ENCODE measurements at places on chromosomes 2 and 18.
A peak's percentile ranks its signal among the peaks of the same experiment; 100 is the strongest.

DNA sequence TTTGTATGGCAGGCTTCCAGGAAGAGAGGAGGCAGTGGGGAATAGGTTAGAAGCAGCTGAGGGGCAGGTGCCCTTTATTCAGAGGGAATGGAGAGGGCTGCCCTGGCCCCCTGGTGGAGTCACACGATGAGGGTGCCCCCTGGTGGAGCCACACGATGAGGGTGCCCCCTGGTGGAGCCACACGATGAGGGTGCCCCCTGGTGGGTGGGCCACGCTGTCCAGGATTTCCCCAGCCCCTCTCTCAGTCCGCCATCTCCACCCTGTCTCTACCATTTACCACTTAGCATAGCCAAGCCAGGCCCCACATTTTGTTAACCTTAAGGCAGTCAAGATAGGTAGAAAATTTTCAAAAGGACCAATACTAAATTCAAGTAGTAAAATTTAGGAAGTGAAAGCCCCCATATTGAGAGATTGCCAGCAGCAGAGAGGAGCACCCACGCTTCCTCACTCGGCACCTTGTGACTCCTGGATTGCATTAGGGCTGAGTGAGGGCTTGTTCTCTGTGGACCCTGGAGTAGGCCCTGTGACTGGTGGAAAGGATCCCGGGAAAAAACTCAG is 10.4 kb upstream of the FAM228A start:
- peak; percentile 3 for DNase-seq

GRCh38 chr2:207833251-207833751 is 63.6 kb upstream of the FZD5 start:
- DNase-seq: no peak

DNA sequence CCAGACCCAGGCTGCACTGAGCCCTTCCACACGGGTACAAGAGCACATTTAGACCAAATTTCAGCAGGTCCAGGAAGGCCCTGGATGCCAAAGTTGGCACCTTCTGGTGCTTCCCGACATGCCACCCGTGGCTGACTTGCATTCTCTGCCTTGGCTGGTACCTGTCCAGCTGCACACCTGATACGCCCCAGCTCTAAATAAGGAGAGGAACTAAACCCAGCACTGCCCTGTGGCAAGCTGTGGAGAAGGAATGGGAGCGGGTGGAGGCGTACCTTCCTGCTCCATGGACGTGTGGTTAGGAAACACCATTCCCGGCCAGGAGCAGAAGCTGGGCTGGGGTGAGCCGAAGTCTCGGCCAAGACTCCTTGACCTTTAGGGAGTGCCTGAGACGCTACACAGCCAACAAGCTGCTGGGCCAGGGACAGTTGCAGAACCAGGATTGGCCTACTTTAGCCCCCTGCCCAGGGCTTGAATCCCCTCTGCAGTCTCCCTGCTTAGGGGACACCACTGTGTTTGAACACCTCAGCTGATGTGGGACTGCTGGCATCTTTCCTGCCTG is 86.5 kb upstream of the TAF1B start:
- DNase-seq: no peak

DNA sequence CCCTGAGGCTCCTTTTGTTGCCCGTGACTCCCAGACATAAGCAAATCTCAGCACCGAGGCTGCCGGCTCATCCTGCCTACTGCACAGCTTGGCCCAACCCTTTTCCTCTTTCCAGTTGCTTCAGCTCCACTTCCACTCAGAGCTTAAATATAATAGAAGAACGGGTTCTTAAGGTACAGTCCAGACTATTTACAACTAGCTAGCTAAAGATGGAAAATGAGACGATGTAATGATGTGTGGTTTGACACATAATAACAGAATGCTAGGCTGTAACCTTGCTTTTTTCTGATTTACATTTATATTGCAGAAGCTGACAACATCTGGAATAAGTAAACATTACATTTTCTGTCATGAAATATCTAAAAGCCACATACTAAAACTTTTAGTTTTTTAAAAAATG is 26.9 kb upstream of the ATP9B start:
- DNase-seq: no peak

DNA sequence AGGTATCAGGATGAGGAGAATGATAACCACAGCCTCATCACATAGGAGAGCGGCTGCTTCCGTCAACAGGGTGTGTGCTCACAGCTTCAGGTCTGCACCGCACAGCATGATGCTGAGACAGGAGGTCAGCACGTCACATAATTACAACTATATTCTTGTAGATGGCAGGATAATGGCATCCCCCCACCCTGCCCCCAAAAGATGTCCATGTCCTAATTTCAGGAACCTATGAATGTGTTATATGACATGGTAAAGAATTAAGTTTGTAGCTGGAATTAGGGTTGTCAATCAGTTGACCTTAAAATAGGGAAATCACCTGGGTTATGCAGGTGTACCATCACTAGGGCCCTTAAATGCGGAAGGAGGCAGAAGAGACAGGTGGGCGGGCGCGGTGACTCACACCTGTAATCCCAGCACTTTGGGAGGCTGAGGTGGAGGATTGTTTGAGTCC is 73.9 kb downstream of the ARL4C start:
- no peak for DNase-seq

GRCh38 chr2:173210270-173211196 is 134.9 kb downstream of the MAP3K20 start:
- DNase-seq: peak; percentile 17

DNA sequence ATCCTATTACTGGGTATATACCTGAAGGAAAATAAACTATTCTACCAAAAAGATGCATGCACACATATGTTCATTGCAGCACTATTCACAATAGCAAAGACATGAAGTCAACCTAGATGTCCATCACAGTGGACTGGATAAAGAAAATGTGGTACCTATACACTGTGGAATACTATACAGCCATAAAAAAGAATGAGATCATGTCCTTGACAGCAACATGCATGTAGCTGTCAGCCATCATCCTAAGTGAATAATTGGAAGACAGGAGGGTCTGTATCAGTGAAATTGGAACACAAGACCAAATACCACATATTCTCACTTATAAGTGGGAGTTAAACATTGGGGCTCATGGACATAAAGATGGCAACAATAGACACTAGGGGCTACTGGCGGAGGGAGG is 27.7 kb upstream of the TWIST2 start:
- DNase-seq: no peak

DNA sequence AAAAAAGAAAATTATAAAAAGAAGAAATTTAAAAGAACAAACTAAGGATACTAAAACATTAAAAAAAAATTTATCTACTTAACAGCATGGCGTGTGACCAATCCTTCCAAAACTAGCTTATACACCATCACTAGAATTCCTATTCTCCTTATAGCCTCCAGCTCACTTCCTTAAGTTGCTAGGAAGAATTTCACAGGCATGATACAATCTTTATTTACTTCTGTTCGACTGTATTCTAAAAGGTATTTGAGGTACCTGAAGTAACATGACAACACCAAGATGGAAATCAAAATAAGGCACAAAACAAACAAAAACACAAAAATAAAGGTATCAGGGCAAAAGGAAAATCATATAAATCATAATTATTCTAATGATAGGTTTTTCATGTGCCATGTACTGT is 360.7 kb downstream of the FIGN start:
- no peak for DNase-seq

- DNase-seq: no peak
Measured at GRCh38 chr2:69099541-69099940, 86.6 kb downstream of the ANTXR1 start.

DNA sequence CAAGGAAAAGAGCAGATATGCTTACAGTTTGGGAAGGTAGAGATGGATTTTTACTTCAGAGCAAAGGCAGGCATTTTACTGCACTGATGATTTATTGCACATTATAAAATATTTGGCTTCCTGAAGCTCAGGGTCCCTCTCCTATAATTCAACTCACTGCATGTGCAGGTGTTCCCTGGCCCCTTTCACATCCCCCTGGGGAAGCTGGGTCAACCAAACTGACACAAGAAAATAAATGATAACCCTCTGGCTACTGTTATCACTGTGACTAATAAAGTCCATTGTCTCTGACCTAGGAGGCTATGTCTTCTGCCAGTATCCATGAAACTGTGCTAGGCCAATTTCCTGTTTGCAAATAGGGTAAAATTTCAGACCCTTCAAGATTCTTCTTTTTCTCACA is 163.1 kb downstream of the ARL6IP6 start:
- no peak for DNase-seq

GRCh38 chr2:101124643-101125366 is 26.4 kb downstream of the TBC1D8 start:
- DNase-seq: no peak

GRCh38 chr2:216126943-216127342 is 17.8 kb downstream of the XRCC5 start:
- no peak for DNase-seq
